ENCODE measurements at places on chromosomes 7 and 10.
A peak's percentile ranks its signal among the peaks of the same experiment; 100 is the strongest.

- no peak for DNase-seq
Observed at GRCh38 chr10:78177491-78178185, 144.0 kb downstream of the RPS24 start.

- DNase-seq = no peak
Observed at GRCh38 chr10:116720241-116720643, 22.1 kb downstream of the HSPA12A start.

GRCh38 chr7:25841575-25841974 is 310.4 kb upstream of the NFE2L3 start:
- DNase-seq = no peak

- DNase-seq = no peak
Observed at GRCh38 chr7:73905360-73905759, 44.4 kb downstream of the TMEM270 start.

DNA sequence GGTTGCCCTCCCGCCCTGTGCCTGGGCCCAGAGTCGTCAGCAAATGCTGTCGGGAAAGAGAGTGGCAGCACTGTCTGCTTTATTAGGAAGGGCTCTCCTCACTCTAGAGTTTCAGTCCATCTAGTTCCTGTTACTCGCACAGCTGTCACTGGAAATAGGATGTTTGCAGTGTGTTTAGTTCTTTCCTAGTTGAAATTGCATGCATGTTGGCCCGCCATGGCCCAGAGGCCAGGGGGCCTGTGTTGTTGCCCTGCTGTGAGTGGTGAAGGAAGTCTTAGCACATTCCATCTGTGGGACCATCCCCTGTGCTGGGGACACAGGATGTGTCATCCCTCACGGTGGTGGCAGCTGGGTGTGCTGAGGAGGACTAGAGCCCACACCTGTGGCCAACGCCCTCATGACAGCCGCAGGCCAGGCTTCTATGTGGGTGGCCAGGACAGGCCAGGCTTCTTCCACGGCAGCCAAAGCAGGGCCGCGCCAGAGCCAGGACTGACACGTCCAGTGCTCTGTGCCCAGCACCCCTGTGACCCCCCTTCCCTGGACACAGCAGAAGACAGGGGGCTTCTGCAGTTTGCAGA is 45.4 kb downstream of the ZNF467 start:
- no peak for DNase-seq

DNA sequence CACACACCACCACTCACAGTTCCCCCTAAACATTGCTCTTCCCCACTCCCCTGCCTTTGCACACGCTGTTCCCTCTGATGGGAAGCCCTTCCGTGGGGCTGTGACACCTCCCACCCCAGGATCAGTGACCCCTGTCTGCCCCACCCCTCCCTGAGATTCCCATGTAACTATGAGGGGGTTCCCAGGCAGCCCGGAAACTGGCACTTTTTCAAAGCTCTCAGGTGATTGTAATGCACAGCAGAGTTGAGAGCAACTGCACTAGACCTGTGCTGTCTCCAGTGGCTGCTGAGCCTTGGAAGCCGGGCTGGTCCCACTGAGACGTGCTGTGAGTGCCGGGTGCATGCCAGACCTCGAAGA is 29.8 kb downstream of the GPRIN2 start:
- peak; percentile 26 for DNase-seq

DNA sequence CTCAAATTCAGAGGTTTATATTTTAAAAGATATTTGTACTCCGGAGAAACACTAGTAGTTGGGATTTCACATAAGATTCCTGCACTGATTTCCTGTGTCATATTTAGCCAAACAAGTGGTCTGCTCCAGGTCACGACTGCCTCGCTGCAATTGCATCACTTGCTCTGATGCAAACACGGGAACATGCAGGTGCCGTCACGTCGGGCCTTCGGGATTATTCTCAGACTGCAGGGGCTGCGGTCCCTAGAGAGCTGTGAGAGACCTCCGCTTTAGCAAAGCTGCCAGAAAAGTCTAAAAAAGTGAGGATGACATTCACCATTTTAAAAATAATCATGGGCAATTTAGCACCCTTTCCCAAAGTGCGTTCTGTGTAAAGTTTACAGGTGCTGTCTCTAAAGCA is 93.5 kb upstream of the DDC start:
- DNase-seq = no peak

DNA sequence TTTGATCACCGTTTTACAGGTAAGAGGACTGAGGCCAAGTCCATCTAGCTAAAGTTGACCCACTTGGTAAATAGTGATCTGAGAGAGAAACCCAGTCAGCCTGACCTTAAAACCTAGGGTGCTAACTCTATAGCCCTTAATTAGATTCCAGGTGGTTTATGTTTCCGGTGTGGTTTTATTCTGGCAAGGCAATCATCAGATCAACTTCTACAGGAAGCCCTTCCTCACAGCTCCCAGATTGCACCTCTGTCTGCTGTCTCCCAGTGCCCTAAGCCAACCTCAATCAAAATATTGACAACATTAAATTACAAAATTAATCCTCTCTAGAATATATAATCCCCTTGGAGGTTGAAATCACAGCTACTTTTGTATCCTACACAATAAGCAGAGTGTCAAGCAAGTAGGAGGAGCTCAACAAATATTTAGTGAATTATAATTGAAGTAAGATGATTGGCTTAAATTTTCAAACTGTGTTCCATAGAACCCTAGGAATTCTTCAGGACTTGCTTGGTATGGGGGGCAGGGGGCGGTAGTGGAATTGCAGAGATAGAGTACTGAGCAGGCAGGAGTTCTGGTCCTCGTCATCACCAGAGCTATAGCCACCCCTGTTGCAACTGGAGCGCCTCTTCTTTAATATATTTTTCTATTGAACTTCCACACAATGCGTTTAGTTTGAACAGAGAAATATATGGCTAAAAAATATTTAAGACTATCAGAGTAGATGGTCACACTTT is 692.8 kb upstream of the LRRN3 start:
- no peak for DNase-seq

DNA sequence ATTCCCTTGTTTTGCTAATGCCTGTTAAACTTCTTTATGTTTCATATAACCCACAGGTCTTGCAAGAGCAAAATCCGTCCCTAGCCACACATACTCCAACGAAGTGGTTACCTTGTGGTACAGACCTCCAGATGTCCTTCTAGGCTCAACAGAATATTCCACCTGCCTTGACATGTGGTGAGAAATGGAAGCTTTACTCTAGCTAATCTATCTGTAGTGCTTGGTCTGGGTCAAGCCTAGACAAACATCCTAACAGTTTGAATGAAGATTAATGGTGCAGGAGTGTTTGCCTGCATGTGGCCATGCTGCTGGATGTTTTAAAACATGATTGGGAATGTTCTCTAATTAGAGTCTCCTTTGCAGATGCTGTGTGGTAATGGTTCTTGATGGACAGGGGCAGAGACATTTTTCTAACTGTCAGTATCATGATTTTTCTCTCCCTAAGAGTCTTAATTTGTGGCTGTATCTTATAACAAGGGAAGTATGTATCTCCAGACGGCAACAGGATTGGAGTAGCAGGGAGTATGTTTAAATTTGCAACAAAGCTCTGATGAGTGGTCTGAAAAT is 308.5 kb upstream of the FZD1 start:
- DNase-seq = no peak

- no peak for DNase-seq
Observed at GRCh38 chr7:34655384-34655783, 2.6 kb upstream of the NPSR1 start.

DNA sequence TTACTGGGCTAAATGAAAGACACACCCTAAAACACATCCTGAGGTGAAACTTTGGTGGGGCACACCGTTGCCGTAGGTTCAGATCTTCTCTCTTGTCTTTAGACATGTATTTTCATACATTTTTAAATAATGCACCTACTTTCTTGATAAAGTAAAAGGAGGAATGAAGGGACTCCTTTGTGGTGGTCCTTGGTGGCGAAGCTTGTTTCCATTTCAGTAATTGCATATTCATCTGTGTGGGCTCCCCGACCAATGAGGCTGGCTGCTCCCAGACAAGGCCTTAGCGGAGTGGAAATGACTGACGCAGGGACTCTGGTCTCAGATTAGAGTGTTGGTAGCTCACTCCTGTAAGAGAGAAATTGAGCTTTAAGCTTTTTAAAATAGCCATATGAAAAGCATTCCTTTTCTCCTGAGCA is 815 bp downstream of the CCSER2 start:
- peak; percentile 60 for DNase-seq

DNA sequence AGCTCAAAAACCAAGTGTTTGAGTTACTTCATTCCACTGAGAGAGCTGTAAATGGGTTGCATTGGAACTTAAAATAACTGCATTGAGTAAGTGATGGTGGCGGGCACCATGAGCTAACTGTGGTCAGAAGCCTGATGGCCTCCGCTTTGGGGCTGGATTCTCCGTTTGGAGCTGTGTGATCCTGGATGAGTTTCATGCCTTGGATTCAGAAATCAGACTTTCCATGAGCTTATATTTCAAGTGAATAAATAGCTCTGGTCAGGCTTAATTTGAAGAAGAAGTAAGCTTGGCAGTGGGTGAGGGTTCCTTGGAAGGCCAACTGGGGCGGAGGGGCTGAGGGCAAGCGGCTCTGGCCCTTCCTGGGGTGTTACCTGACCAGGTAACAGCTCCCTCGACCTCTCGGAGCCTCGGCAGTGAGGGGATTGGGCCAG is 5.6 kb downstream of the HTRA1 start:
- no peak for DNase-seq

GRCh38 chr10:27857616-27858015 is 112.0 kb upstream of the MKX start:
- DNase-seq = no peak

DNA sequence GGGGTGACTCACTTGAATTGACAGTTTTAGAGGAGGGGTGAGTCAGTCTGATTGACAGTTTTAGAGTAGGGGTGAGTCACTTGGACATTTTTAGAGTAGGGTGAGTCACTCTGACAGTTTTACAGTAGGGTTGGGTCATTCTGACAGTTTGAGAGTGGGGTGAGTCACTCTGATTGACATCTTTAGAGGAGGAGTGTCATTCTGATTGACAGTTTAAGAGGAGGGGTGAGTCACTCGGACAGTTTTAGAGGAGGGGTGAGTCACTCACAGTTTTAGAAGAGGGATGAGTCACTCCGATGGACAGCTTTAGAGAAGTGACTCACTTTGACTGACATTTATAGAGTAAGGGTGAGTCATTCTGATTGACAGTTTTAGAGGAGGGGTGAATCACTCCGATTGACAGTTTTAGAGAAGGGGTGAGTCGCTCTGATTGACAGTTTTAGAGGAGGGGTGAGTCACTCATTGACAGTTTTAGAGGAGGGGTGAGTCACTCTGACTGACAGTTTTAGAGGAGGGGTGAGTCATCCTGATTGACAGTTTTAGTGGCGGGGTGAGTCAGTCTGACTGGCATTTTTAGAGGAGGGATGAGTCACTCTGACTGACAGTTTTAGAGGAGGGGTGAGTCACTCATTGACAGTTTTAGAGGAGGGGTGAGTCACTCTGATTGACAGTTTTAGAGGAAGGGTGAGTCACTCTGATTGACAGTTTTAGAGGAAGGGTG is 595.9 kb downstream of the DNAJB6 start:
- no peak for DNase-seq

DNA sequence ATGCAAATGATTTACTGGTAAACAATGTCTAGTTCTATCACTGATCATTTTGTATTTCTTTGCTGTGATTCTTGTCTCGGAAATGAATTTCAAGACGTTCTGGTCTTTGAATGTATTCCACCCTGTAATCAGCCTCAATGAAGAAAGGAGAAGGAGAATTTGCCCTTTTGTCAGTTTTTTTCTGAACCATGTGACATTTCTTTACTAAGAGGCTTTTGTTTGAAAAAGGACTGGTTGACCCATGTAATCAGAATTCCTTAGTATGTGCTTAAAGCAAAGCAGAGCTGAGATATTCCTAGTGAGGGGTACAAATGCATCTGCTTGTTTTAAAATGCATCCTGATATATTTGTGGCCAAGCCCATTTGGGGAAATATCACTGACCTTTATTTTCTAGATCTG is 581.6 kb downstream of the ETV1 start:
- DNase-seq = no peak

Data from glutamatergic neuron (in vitro differentiated cells).